ENCODE measurements at places on chromosomes 3 and 15.

GRCh38 chr3:127535106-127535785, 55.3 kb downstream of the TPRA1 start:
- DNase-seq = no peak

DNA sequence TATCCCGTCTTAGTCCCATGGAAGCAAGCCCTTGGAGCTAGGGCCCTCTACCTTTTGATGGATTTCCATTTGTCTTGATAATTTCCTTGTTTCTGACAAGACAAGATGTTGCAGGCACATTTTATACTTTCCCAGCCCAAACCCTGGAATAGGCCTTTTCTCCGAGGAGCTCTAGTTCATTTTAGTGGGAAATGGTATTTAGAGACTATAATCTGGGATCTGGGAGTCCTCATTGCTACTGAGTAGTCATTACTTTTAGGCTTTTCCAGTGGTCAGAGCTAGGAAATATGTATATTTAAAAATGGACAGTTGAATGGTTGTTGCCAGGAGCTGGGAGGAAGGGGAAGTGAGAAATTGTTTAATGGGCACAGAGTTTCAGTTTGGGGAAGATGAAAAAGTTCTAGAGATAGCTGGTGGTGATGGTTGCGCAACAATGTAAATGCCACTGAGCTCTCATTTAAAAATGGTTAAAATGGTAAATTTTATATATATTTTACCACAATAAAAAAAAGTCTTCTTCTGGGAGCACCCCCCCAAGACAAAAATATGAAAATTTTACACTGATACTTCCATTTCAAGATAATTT, 31.6 kb downstream of the MLH1 start:
- no peak for DNase-seq

DNA sequence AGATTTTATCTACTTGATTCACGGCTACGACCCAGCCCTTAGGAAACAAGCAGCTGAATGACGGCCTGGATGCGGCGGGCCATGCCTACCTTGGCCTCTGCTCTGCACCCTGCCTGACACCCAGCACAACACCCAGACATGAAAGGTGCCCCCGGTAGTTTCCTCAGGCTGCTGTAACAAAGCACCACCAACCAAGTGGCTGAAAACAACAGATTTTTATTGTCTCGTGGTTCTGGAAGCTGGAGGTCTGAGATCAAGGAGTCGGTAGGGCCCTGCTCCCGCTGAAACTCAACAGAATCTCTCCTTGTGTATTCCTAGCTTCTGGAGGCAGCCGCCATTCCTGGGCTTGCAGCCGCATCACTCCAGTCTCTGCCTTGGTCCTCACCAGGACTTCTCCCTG, 111.7 kb downstream of the ADCY5 start:
- DNase-seq = no peak

DNA sequence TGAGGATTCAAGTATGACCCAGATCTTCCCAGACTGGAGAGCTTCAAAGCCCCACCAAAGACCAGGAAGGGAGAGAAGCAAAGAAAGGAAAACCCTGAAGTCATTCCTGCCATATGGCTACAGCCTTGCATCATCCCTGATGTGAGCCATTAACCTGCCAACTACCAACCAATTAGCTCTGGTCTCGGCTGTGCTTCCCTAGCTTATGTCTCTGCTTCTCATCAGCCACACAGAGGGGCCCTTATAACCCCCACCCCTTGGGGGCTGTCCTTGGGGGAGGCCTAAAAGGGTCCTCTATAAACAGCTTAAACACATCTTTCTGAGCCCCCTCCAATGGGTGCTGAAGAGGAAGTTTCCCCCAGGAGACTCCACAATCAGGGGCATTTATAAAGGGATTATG, 52.8 kb downstream of the NOX5 start:
- no peak for DNase-seq

- no peak for DNase-seq
Observed at GRCh38 chr3:65905771-65906170, 132.9 kb downstream of the MAGI1 start.

- no peak for DNase-seq
Observed at GRCh38 chr3:72836416-72836815, 11.8 kb downstream of the SHQ1 start.

- no peak for DNase-seq
Observed at GRCh38 chr3:15207836-15208504, 1.9 kb downstream of the CAPN7 start.

DNA sequence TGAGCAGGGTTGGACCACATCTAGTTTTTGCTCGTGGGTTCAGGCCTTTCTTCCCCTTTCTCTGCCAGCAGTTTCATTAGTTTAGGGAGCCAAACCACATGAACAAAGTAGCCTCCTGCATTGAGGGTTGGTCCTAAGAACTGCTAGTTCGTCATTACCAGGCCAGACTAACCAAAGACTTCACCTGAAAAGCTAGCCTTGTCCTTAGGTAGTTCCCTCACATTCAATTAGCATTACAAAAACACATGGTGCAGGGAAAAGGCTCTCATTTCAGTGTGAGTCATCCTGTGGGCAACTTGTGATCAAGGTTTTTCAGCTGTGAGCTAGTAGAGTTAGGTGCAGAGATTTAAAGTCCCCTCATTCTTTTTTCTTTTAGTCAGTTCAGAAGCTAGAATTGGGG, 279.3 kb upstream of the CTNNB1 start:
- DNase-seq = no peak

DNA sequence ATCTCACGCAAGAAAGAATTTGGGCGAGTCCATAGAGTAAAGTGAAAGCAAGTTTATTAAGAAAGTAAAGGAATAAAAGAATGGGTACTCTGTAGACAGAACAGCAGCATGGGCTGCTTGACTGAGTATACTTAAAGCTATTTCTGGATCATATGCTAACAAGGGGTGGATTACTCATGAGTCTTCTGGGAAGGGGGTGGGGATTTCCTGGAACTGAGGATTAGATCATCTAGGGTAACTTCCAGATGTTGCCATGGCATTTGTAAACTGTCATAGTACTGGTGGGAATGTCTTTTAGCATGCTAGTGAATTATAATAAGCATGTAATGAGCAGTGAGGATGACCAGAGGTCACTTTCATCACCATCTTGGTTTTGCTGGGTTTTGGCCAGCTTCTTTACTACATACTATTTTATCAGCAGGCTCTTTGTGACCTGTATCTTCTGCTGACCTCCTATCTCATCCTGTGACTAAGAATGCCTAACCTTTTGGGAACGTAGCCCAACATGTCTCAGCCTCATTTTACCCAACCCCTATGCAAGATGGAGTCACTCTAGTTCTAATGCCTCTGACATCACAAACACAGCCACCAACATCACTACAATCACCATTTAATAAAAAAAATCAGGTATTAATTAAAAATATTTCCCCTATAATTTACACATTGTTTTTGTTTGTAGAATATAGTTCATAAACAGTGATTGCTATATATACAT, 890.7 kb upstream of the EPHA6 start:
- no peak for DNase-seq

GRCh38 chr3:71495708-71496472, 87.6 kb downstream of the FOXP1 start:
- no peak for DNase-seq

- DNase-seq = no peak
Observed at GRCh38 chr3:84985795-84986194, 27.0 kb downstream of the CADM2 start.

DNA sequence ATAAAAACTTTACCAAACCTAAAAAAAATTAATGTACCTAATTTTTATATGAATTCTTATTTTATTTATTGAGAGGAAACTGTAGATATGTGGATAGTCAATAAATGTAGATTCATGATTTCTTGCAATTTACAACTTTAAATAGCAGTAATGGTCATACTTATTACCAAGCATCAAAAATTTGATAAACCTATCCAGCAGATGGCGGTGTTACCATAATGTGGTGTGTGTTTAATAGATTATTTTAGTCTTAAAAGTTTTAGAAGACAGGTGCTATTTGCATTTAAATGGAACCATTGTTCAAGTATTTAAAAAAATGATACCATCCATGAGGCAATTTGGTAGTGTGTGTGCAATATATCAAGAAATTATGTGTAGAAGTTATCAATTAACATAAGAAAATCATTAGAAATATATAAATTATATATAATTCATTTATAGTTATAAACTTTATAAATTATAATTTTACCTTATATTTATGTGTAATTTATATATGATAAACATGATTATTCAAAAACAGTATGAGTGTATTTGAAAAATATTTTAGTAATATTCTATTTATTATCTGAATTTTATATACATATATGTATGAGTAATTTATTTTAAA, 176.0 kb upstream of the BCHE start:
- no peak for DNase-seq

DNA sequence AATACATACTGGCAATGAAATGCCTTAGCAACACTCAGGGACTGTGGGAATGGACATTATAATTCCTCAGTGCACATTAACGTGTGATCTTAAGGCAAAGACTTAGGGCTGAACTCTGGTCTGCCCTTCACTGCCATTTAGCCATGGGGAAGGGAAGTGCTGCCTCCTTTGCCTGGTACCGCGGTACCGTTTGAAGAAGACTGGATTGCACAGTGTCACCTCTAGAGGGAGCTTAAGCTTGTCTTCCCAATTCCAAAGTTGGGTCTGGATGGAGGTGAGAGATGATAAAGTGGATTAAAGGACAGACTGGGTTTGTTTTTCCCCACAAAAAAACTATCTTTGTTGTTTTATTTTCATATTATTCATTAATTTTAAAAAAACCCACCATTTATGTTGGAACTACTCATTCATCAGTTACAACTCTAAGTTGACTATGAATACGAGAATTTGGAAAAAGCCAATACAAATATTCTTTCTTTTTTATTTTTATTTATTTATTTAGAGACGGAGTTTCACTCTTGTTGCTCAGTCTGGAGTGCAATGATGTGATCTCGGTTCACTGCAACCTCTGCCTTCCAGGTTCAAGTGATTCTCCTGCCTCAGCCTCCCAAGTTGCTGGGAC, 60.0 kb upstream of the SYN2 start:
- no peak for DNase-seq

GRCh38 chr3:191963182-191963581, 502.2 kb downstream of the PYDC2 start:
- DNase-seq = no peak

DNA sequence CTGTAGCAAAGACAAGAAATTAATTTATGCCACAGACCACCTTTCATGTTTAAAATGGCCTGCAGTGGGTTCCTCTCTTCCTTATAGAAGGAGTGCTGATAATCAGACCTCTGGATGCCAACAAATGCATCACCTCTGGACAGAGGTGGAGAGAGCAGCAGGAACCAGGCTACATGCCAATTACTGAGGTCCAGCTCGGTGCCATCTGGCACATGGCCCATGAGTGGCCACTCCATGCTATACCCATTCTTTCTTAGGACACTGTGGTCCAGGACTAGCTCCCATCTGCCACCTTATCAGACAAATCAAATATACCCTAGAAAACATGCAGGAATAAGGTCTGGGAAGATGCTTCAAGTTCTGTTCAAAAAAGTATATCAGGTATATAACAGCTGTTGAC, 60.7 kb downstream of the TBC1D2B start:
- DNase-seq = no peak

- DNase-seq = no peak
Observed at GRCh38 chr3:24498391-24498790, 3.7 kb upstream of the THRB start.

GRCh38 chr3:138935863-138936740, 10.8 kb downstream of the FOXL2 start:
- DNase-seq = peak; percentile 75

DNA sequence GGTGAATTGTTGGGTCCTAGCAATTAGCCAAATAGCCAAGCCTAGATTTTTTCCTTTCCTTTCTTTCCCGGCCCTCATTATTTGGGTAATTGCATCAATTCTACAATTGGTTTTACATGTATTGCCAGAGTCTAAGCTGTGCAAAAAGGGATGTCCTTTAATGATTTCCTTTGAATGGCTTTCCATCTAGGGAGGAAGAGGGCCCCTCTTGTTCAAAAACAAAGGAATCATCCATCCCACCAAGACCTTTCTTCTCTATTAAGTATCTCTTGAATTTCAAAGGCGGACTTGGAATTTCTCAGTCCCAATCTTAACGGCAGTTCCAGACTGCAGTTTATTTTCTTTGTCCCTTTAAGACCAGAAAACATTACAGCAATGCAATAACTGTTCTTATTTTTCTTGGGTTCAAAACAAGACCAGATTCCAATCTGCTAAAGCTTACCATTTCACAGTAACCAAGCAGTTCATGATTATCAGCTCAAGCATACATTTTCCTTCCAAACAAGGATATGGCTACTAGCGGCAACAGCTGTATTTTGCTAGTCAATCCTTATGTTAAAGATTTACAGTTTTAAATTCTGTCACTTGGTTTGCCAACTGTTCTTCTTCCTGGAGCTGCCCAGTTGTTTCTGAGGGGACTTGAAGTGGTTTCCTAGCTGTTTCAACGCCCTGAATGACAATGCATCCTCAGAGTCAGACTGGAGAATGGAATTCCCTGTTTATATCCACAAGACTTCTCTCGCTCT, 91.4 kb upstream of the LRIG1 start:
- DNase-seq = no peak

DNA sequence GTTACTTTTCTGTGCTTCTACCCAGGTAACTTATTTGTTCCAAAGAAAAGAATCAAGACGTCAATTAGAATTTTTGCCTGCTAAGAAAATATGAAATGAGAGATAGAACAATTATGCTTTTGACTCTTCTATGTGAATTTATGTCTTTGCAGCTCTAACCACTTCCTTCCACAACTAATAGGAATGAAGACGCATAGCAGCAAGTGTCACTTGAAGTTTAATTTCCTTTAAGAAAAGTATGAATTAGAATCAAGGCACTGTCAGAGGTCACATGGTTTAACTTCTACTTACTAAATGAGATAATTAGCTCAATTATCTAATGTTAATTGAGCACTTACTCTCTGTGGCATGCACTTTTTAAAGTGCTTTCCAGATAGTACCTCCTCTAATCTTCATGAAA, 3.3 kb downstream of the WDR49 start:
- no peak for DNase-seq

DNA sequence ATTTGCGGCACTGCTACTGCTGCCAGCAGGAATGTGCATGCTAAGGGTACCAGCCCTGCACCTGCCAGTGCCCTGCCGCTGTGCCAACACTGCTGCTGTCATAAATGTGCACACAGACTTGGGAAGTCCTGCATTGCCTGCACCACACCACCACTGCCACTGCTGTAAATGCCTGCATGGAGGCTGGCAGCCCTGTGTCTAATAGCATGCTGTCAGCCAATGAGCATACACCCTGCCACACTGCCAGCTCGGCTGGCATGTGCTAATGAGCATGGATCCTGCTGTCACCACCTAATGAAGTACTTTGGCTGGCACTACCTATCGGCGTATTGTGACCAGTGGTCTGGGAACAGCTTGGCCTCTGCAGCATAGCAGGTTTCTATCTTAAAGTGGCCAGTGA, 981.8 kb upstream of the GBE1 start:
- no peak for DNase-seq

DNA sequence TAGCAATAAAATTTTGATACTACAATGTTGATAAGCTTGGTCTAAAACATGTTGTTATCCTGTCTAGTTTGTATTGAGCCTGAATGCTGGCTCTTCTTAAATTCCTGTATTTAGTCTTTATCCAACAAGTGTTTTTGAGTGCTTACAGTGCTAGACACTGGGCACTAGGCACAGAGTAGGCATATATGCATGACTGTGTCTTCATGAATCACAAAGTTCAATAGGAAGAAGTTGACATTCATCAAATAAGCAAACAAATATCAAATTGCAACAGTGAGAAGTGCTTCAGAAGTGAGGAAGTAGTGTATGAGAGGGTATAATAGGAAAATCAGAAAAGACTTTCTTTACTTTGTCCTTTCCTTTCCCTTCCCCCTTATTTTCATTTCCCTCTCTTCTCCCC, 6.8 kb downstream of the CD96 start:
- DNase-seq = no peak

GRCh38 chr3:11331101-11331500, 58.9 kb downstream of the ATG7 start:
- no peak for DNase-seq

GRCh38 chr3:17339132-17339575, 403.3 kb downstream of the TBC1D5 start:
- no peak for DNase-seq

Measured in stimulated activated CD4-positive, alpha-beta T cell treated with anti-CD3 and anti-CD28 coated beads, Interleukin-4, amount 100 ng/mL, for 4 hours (primary cell).